ENCODE measurements at places on chromosomes 4 and X.

DNA sequence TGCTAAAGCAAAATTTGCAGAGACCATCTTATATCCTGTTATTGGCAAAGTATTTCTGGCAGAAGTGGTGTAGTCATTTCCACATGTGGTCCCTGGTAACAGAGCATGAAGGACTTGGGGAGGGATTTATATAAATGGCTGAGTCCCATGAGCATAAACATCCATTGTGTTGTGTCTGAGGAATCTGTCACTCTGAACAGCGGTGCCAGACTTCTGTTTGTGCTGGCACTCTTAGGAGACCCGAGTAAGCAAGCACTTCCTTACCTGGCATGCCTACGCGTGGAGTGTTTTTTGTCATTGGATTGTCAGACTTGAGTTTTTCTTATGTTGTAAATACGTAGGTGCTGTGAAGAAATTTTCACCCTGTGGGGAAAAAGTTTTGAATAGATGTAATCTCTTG lies 285.9 kb downstream of the ARHGAP10 start:
- no peaks in the 10 kb centered on the region for H3K27me3 ChIP-seq
- no peaks in the 10 kb centered on the region for H3K36me3 ChIP-seq
- no peak overlapping the region for H3K27ac ChIP-seq
- DNase-seq, result no peak
- no peak overlapping the region for H3K4me3 ChIP-seq

DNA sequence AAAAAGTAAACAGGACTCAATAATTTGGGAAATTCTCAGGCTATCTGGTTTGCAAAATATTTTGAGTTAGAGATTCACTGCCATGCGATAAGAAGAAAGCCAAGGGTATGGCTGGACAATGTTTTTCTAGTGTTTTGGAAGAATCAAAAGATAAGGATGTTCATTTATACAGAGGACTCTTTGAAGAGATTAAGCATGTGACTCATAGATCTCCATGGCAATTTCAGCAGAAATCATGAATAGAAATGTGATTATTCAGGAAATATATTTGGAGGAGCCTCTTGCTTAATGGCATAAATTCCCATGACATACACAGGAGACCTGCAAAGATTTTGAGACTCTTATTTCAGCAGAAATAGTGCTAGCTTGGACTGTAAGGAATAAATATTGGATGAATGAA lies 16.7 kb upstream of the FRAS1 start:
- H3K27me3 ChIP-seq, result no peaks in the 10 kb centered on the region
- no peaks in the 10 kb centered on the region for H3K4me1 ChIP-seq
- no peak overlapping the region for H3K4me3 ChIP-seq
- no peak overlapping the region for H3K27ac ChIP-seq
- H3K36me3 ChIP-seq, result no peaks in the 10 kb centered on the region
- no peak for DNase-seq

DNA sequence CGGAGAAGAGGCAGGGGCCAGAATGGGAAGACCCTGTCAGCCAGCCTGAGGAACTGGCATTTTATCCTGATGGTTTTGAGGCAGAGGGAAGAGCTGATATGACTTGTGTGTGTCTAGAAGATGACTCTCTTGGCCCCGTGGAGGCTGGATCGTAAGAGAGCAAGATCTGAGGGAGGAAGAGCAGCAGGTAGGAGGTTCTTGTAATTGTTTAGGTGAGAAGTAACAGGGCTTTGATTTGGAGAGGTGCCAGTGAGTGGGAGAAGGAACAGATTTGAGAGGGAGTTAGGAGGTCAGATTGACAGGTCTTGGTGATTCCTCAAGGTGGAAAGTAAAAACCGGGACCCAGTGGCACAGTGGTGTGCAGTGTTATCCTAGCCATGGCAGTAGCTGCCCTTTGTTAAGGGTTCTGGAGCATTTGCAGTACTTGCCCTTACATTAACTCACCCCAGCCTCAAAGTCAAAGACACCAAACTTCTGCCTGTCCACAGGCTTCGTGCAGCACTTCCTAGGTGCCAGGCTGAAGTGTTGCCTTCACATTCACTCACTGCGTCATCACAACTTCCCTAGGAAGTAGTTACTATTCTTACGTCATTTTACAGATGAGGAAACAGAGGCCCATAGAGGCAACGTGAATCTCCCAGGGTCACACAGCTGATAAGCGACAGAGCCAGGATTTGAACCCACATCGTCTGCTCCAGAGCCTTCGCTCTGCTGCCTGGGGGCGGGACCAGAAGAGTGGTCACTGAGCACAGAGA lies 23.7 kb downstream of the RTL5 start:
- peaks cover 19% of the 10 kb centered on the region for H3K27me3 ChIP-seq
- H3K4me3 ChIP-seq, result no peak overlapping the region
- no peaks in the 10 kb centered on the region for H3K36me3 ChIP-seq
- H3K4me1 ChIP-seq, result peaks cover 19% of the 10 kb centered on the region
- no peak for DNase-seq
- no peak overlapping the region for H3K27ac ChIP-seq

DNA sequence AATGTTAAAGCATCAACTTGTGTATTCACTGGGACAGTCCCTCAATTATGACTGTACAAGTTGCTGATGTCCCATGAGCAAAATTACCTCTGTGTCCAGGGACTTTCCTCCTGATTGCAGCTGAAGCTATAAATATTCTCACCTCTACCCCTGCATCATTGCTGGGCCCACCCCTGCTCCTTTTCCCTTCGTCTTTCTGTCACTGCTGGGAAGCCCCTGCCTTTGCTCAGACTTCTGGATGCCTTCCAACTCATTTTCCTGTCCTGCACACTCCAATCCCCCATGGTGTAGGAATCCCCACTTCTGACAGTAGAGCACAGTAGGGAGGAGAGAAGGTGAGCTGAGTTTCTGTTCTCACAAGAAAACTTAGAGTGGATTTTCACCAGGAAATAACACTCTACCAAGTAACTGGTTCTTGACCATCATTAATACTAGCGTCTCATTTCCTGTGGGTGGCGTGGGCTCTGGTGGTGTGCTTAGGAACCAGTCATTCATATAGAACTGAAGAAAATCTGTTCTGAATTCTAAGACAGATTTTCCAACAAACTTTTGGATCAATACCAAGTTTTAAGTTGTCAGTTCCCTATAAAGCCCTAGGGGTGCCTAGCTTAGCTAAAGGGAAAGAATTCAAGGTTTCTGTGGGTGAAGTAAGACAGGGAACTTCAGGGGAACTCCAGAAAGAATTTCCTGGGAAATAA lies 136.2 kb upstream of the MED14 start:
- no peaks in the 10 kb centered on the region for H3K36me3 ChIP-seq
- DNase-seq, result no peak
- no peaks in the 10 kb centered on the region for H3K4me1 ChIP-seq
- no peak overlapping the region for H3K4me3 ChIP-seq
- H3K27ac ChIP-seq, result no peak overlapping the region

- H3K27me3 ChIP-seq, result peaks cover 2% of the 10 kb centered on the region
- H3K27ac ChIP-seq, result no peak overlapping the region
- H3K36me3 ChIP-seq, result no peaks in the 10 kb centered on the region
- no peak overlapping the region for H3K4me3 ChIP-seq
These were observed 62.6 kb downstream of the TBC1D9 start for GRCh38 chr4:140693562-140693961.

- no peaks in the 10 kb centered on the region for H3K27me3 ChIP-seq
- H3K27ac ChIP-seq, result no peak overlapping the region
- no peak overlapping the region for H3K4me3 ChIP-seq
- H3K4me1 ChIP-seq, result no peaks in the 10 kb centered on the region
These were observed 66.7 kb upstream of the PGRMC2 start for GRCh38 chr4:128354205-128354821.

DNA sequence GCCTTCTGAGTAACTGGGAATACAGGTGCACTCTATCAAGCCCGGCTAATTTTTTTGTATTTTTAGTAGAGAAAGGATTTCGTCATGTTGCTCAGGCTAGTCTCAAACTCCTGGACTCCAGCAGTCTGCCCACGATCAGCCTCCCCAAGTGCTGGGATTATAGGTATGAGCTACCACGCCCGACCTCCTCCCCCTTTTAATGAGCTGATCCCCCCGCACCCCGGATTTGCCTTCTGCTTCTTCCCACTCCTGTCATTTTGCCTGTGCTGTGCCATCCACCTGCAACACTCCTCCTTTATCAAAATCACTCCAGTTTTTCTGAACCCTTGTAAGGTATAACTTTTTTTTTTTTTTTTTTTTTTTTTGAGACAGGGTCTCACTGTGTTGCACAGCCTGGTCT lies 33.4 kb downstream of the SPINK2 start:
- H3K27ac ChIP-seq, result no peak overlapping the region
- no peak for DNase-seq
- H3K27me3 ChIP-seq, result no peaks in the 10 kb centered on the region
- no peaks in the 10 kb centered on the region for H3K36me3 ChIP-seq

- H3K27me3 ChIP-seq, result no peaks in the 10 kb centered on the region
- H3K27ac ChIP-seq, result peak overlapping the region; percentile 90
- H3K36me3 ChIP-seq, result peaks cover 26% of the 10 kb centered on the region
- peaks cover 67% of the 10 kb centered on the region for H3K4me1 ChIP-seq
- DNase-seq, result no peak
These were observed 1.7 kb downstream of the ATP8A1 start for GRCh38 chr4:42655269-42655637.

GRCh38 chr4:87120411-87121162 lies 99.8 kb downstream of the KLHL8 start:
- no peak for DNase-seq
- H3K27me3 ChIP-seq, result no peaks in the 10 kb centered on the region
- H3K27ac ChIP-seq, result no peak overlapping the region
- no peak overlapping the region for H3K4me3 ChIP-seq

GRCh38 chr4:140152013-140152703 lies 1.8 kb downstream of the MAML3 start:
- H3K27me3 ChIP-seq, result no peaks in the 10 kb centered on the region
- DNase-seq, result peak; percentile 88
- H3K36me3 ChIP-seq, result peaks cover 2% of the 10 kb centered on the region
- H3K27ac ChIP-seq, result peak overlapping the region; percentile 95
- H3K4me3 ChIP-seq, result peak overlapping the region; percentile 97
- peaks cover 10% of the 10 kb centered on the region for H3K4me1 ChIP-seq

- peaks cover 3% of the 10 kb centered on the region for H3K36me3 ChIP-seq
- no peaks in the 10 kb centered on the region for H3K27me3 ChIP-seq
- no peaks in the 10 kb centered on the region for H3K4me1 ChIP-seq
- no peak for DNase-seq
These were observed 109.8 kb downstream of the AMMECR1 start for GRCh38 chrX:110208092-110208491.

DNA sequence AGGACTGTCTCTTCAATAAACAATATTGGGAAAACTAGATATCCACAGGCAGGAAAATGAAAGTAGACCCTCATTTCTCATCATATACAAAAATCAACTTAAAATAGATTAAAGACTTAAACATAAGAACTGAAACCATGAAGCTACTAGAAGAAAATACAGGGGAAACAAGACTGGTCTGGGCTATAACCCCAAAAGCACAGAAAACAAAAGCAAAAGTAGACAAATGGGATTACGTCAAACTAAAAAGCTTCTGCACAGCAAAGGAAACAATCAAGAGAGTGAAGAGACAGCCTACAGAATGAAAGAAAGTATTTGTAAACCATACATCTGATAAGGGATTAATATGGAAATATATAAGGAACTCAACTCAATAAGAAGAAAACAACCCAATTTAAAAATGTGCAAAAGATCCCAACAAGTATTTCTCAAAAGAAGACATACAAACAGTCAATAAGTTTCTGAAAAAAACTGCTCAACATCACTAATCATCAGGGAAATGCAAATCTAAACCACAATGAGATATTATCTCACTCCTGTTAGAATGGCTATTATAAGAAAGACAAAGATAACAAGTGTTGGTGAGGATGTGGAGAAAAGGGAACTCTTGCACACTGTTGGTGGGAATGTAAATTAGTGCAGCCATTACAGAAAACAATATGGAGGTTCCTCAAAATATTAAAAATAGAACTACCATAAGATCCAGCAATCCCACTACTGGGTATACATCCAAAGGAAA lies 325.3 kb upstream of the RASGEF1B start:
- H3K4me3 ChIP-seq, result peak overlapping the region; percentile 19
- peaks cover 8% of the 10 kb centered on the region for H3K4me1 ChIP-seq
- H3K27me3 ChIP-seq, result no peaks in the 10 kb centered on the region
- no peak for DNase-seq
- peak overlapping the region; percentile 49 for H3K27ac ChIP-seq

- H3K27me3 ChIP-seq, result no peaks in the 10 kb centered on the region
- H3K4me1 ChIP-seq, result peaks cover 13% of the 10 kb centered on the region
- peaks cover 2% of the 10 kb centered on the region for H3K36me3 ChIP-seq
These were observed 13.3 kb downstream of the OFD1 start for GRCh38 chrX:13747836-13748235.

- H3K36me3 ChIP-seq, result peaks cover 3% of the 10 kb centered on the region
- peaks cover 3% of the 10 kb centered on the region for H3K27me3 ChIP-seq
- DNase-seq, result no peak
- H3K4me3 ChIP-seq, result no peak overlapping the region
These were observed 357.8 kb downstream of the MID1IP1 start for GRCh38 chrX:39158801-39159657.

DNA sequence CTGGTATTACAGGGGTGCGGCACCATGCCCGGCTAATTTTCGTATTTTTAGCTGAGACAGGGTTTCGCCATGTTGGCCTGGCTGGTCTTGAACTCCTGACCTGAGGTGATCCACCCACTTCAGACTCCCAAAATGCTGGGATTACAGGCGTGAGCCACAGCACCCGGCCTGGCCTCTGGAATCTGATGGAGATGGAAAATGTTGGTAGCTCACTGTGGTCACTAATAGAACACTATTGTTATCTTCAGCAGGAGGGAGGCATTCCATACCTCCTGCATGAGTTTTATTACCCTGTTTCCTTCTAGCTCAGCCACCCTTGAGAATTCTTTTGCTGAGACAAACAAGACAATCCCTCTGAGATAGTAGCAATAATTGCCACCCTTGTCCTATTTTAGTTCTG lies 105.0 kb downstream of the SHROOM3 start:
- H3K27ac ChIP-seq, result no peak overlapping the region
- DNase-seq, result no peak
- H3K4me3 ChIP-seq, result no peak overlapping the region
- peaks cover 2% of the 10 kb centered on the region for H3K36me3 ChIP-seq

DNA sequence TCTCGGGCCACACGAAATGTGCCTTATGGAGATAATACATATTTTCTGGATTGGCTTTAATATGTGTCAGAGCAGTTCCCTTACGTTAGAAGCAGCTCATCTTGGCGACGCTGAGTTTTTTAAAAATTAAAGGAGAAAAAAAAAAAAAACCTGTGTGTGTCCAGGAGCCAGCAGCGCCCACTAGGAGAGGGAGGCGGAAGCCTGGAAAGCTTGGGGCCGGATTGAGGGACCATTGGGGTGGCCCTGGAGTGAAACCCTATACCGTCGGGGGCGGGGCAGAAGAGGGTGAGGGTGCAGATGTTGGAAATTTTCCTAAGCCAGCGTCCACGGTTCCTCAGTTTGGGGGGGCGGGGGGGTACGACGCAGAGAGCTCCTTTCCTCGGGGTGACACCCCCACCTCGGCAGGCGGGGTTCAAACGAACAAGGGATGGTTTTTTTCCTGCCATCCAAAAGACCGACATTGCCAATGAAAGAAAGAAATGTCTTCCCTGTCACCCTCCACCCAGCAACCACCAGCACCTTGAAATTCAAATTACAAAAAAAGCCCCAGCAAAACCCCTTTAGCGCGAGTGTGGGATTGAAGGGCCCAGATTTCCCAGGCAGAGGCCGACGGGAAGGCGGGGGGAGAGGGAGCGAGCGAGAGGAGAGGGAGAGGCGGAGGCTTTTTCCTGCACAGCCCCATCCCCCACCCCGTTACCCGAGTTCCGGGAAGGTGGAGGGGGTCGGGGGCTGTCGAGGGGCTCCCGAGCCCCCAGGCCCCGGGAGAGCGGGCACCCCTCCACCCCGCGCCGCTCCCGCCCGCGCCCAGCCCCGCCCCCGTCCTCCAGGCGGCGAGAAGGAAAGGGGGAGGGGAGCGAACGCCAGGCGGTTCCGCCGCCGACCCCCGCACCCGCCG lies 859 bp downstream of the SMARCA1 start:
- no peak overlapping the region for H3K27ac ChIP-seq
- no peaks in the 10 kb centered on the region for H3K36me3 ChIP-seq
- H3K27me3 ChIP-seq, result no peaks in the 10 kb centered on the region
- H3K4me3 ChIP-seq, result peak overlapping the region; percentile 89
- DNase-seq, result peak; percentile 8
